ENCODE measurements at places on chromosomes 12 and 14.

DNA sequence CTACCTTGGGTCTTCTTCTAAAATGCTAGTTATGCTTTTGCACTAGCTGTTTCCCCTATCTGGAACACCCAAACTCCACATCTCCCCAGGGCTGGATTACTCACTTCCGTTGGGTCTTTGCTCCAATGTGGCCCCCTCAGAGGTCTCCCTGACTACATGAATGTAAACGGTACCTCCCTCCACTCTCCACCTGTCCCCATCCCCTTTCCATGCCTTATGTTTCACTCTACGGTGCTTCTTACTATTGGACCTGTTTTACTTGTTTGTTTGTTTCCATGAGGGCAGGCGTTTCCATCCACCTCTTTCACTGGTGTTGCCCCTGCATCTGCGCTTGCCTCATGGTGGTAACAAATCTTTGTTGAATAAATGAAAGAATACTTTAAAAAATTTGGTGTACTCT is 256.4 kb downstream of the SNAPC1 start:
- no peak for DNase-seq

GRCh38 chr12:77392467-77393088 is 327.2 kb upstream of the E2F7 start:
- no peak for DNase-seq

- DNase-seq, result no peak
These were observed 122.6 kb upstream of the PLXNC1 start for GRCh38 chr12:94025756-94026155.

DNA sequence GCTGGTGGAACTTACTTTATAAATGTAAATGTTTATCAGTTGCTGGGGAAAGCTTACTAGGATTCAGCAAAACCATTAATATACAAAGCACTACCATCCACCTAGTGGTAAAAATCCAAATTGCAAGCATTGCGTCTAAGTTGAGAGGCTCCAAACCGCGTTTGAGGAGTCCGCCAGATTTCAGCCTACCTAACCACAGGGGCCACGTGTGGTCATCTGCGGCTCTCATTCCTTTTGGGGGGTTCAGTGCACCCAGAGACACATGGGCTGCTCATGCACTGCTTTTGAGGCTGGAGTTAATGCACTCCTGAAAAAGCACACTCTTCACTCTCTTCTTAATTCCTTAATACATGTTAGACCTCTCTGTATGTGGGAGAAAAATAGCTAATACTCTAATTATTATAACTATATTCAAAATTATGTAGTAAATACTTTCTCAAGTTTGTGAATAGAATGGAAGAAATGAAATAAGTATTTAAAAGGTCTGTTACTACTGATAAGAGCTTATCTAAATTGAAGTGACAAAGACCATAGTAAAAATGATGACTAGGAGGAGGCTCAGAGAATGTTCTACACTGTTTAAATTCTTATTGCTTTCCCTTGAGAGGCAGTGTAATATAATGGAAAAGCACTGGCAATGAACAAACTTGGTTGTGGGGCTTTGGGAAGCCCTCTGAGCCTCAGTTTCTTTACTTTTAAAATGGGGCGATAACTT is 41.4 kb upstream of the MANSC4 start:
- DNase-seq, result peak; percentile 81

- DNase-seq, result no peak
These were observed 4.0 kb downstream of the SIX1 start for GRCh38 chr14:60645126-60645741.

Data from erythroblast (primary cell).